ENCODE measurements at places on chromosomes 6 and 20. TPM values are rescaled to one million over a fixed set of nuclear protein-coding genes. Genes with fewer than 3 reads are reported as not detected.

- H3K36me3 ChIP-seq = no peaks in the 10 kb centered on the region
- no peak overlapping the region for H3K4me3 ChIP-seq
- H3K4me1 ChIP-seq = no peaks in the 10 kb centered on the region
- H3K27ac ChIP-seq = no peak overlapping the region
- no peaks in the 10 kb centered on the region for H3K27me3 ChIP-seq
Observed at GRCh38 chr20:11582060-11582459, 335.6 kb upstream of the BTBD3 start.

GRCh38 chr20:47524015-47524784 is 22.5 kb downstream of the NCOA3 start:
- no peak overlapping the region for H3K4me3 ChIP-seq
- H3K27me3 ChIP-seq = no peaks in the 10 kb centered on the region
- H3K27ac ChIP-seq = peak overlapping the region; percentile 18
- DNase-seq = no peak

- H3K4me1 ChIP-seq = no peaks in the 10 kb centered on the region
- H3K4me3 ChIP-seq = no peak overlapping the region
- no peak overlapping the region for H3K27ac ChIP-seq
- no peaks in the 10 kb centered on the region for H3K36me3 ChIP-seq
- peaks cover 94% of the 10 kb centered on the region for H3K27me3 ChIP-seq
Observed at GRCh38 chr20:51189814-51190782, 167.2 kb upstream of the KCNG1 start.

DNA sequence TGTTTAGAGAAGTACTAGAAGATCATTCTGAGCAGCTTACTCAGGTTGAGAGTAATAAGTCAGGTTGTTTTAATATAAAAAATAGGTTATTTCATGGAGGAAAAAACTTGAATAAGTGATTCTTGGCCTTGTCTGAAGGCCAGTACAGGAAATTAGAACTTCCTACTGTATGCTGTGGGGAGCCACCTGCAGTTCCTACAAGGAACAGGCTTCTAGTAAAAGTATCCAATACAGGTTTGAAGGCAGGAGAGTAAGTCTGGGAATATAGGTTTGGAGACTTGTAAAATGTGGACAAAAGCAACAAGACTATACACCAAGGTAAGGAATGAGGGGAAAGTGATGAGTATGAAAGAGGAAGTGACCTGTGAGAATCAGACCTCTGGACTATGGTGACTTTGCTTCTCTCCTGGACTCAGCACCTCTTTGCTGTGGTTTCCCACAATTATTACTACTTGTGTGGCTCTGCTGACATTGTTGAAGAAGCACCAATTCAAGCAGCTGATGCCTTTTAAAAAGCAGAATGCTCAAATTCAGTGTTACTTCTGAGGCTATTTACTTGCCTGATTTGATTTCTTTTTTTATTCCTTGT is 278.6 kb downstream of the TBC1D7 start:
- H3K4me1 ChIP-seq = peaks cover 49% of the 10 kb centered on the region
- no peak overlapping the region for H3K27ac ChIP-seq
- no peaks in the 10 kb centered on the region for H3K27me3 ChIP-seq

GRCh38 chr20:1832634-1833033 is 62.6 kb upstream of the SIRPA start:
- peak overlapping the region; percentile 57 for H3K27ac ChIP-seq
- no peak overlapping the region for H3K4me3 ChIP-seq
- no peak for DNase-seq
- H3K4me1 ChIP-seq = peaks cover 52% of the 10 kb centered on the region
- H3K27me3 ChIP-seq = peaks cover 3% of the 10 kb centered on the region

- no peak for DNase-seq
- H3K36me3 ChIP-seq = no peaks in the 10 kb centered on the region
- no peak overlapping the region for H3K27ac ChIP-seq
- no peak overlapping the region for H3K4me3 ChIP-seq
Observed at GRCh38 chr6:104629826-104630225, 229.9 kb downstream of the HACE1 start.

DNA sequence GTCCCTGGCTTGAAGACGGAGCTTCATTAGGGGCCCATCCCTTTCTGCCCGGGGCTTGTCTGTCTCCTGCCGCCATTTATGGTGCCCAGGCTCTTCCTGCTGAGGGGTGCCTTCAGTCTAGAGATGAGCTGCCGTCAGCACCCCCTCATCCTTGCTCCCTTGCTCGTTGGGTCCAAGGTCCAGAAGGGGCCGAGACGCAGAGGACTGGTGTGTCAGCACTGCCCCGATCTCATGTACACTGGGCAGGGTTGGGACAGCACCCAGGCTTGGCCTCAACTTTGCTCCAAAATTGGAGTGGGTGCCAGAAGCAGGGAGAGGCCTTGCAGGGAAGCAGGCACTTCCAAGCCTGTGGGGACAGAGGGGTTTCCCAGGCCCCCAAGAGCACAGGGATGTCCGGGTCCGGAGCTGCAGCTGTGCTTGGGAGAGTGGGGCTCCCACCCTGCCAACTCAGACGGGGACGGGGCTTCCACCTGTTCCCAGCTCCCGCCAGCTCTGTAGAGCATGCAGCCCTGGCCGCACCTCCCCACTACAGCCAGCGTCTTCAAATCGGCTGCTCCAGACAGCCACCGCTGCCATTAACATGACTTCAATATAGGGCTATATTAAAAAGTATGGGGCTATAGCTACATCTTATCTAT is 488.8 kb downstream of the TENT5A start:
- H3K27me3 ChIP-seq = no peaks in the 10 kb centered on the region
- H3K27ac ChIP-seq = no peak overlapping the region
- H3K4me1 ChIP-seq = no peaks in the 10 kb centered on the region
- H3K4me3 ChIP-seq = no peak overlapping the region
- DNase-seq = no peak
- H3K36me3 ChIP-seq = no peaks in the 10 kb centered on the region

Gene ZNF292
- total RNA-seq = 28.2 TPM

Gene SS18L1
- 9.0 TPM for total RNA-seq

Gene CLPSL2
- total RNA-seq = not detected

Gene PBOV1
- total RNA-seq = not detected

- no peak for DNase-seq
- H3K27ac ChIP-seq = no peak overlapping the region
- H3K36me3 ChIP-seq = peaks cover 45% of the 10 kb centered on the region
- H3K4me3 ChIP-seq = no peak overlapping the region
- H3K4me1 ChIP-seq = no peaks in the 10 kb centered on the region
Observed at GRCh38 chr6:111339294-111339693, 143.7 kb downstream of the REV3L start.

DNA sequence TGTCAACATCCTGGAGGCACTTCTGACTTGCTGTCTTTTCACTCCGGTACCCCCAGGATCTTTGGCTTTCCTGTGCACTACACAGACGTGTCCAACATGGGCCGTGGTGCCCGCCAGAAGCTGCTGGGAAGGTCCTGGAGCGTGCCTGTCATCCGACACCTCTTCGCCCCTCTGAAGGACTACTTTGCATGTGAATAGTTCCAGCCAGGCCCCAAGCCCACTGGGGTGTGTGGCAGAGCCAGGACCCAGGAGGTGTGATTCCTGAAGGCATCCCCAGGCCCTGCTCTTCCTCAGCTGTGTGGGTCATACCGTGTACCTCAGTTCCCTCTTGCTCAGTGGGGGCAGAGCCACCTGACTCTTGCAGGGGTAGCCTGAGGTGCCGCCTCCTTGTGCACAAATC is 12.0 kb upstream of the MAPRE1 start:
- peaks cover 3% of the 10 kb centered on the region for H3K36me3 ChIP-seq
- DNase-seq = no peak
- no peaks in the 10 kb centered on the region for H3K27me3 ChIP-seq
- no peaks in the 10 kb centered on the region for H3K4me1 ChIP-seq
- no peak overlapping the region for H3K27ac ChIP-seq
- no peak overlapping the region for H3K4me3 ChIP-seq

DNA sequence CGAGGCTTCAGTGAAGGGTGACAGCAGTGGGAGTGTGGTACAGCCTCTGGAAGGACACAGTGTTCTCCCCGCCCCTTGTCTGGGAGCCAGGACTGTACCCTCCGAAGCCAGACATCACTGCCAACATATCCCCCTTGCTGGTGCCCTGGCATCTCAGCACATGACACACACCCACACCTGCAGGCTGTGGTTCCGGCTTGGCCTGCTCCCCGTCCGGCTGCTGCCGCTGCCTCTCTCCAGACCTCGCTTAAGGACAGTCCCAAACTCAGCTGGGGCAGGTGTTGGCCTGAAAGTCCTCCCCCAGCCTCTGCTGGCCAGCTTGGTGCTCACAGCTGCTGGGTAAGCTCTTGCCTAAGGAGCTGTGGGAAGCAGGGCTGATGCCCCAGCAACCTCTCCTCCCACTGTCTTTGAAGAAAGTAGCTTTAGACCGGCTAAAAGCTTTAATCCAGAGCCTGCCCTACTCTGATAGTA is 7.0 kb downstream of the EMILIN3 start:
- H3K27ac ChIP-seq = peak overlapping the region; percentile 84
- H3K4me1 ChIP-seq = peaks cover 52% of the 10 kb centered on the region
- H3K27me3 ChIP-seq = peaks cover 5% of the 10 kb centered on the region
- no peak overlapping the region for H3K4me3 ChIP-seq
- peaks cover 33% of the 10 kb centered on the region for H3K36me3 ChIP-seq
- peak; percentile 68 for DNase-seq

Gene TREML2
- total RNA-seq = not detected

- H3K27me3 ChIP-seq = no peaks in the 10 kb centered on the region
- no peaks in the 10 kb centered on the region for H3K36me3 ChIP-seq
- H3K27ac ChIP-seq = peak overlapping the region; percentile 88
- DNase-seq = peak; percentile 40
Observed at GRCh38 chr6:16803294-16804200, 42.3 kb upstream of the ATXN1 start.

DNA sequence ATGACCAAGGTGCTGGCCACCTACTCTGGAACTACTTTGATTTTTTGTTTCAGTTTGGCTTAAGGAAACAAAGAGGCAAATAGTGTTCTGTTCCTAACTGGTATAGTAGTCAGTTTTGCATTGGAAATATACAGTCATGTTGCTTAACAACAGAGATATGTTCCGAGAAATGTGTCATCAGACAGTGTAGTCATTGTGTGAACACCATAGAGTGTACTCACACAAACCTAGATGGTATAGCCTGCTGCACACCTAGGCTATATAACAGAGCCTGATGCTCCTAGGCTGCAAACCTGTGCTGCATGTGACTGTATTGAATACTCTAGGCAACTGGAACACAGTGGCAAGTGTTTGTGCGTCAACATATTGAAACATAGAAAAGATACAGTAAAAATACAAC is 80.4 kb downstream of the ARID1B start:
- H3K4me1 ChIP-seq = peaks cover 98% of the 10 kb centered on the region
- no peak overlapping the region for H3K27ac ChIP-seq
- no peak overlapping the region for H3K4me3 ChIP-seq
- no peak for DNase-seq
- no peaks in the 10 kb centered on the region for H3K27me3 ChIP-seq

DNA sequence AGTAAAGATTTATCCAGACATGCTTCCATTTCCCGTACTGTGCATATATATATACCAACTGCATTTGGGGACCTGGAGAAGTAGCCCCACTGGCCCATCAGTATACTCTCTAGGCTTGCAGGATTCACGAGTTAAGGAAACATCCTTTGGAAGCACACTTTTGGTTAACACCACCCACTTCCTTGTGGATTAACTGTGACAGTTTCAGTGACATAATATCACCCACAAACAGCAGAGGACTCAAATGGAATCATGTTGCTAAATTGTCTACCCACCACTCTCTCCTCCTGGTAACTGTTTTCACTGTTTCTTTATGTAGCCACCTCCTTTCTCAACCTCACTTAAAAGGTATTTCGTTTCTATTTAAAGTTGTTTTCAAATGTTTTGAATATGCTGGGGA is 55.0 kb downstream of the PROKR2 start:
- H3K36me3 ChIP-seq = no peaks in the 10 kb centered on the region
- no peaks in the 10 kb centered on the region for H3K4me1 ChIP-seq
- DNase-seq = no peak
- no peak overlapping the region for H3K4me3 ChIP-seq
- H3K27me3 ChIP-seq = no peaks in the 10 kb centered on the region

DNA sequence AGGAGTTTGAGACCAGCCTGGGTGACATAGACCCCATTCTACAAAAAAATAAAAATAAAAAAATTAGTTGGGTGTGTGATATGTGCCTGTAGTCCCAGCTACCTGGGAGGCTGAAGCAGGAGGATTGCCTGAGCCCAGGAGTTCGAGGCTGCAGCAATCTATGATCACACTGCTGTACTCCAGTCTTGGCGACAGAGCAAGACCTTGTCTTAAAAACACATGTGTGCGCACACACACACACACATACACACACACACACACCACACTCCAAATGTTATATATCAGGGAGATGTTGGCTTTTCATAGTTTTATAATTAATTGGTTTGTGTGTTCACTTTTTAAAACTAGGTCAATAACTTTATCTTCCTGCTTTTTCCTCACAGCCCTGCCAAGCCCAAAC is 110.5 kb downstream of the RTN4IP1 start:
- no peak overlapping the region for H3K4me3 ChIP-seq
- peaks cover 7% of the 10 kb centered on the region for H3K4me1 ChIP-seq
- no peaks in the 10 kb centered on the region for H3K27me3 ChIP-seq
- H3K27ac ChIP-seq = no peak overlapping the region
- no peaks in the 10 kb centered on the region for H3K36me3 ChIP-seq

Gene MRAP2
- total RNA-seq = 0.16 TPM

DNA sequence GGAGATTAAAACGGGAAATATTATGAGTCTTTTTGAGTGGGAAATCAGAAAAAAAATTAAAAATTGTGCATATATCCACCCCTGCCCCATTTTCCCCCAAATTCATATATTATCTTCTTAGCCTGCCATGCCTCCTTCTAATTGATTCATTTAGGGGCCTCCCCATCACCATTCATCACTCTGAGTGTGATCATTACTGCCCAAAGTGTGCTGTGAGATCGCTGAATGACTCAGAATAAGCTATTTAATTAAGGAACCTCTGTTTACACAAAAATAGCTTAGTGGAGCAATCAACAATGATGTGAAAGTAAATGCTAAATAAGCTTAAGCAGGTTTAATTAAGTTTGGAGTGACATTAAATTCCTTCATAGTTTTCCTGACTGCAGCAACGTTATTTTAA is 645.5 kb downstream of the GRIK2 start:
- no peaks in the 10 kb centered on the region for H3K27me3 ChIP-seq
- no peaks in the 10 kb centered on the region for H3K4me1 ChIP-seq
- no peaks in the 10 kb centered on the region for H3K36me3 ChIP-seq

DNA sequence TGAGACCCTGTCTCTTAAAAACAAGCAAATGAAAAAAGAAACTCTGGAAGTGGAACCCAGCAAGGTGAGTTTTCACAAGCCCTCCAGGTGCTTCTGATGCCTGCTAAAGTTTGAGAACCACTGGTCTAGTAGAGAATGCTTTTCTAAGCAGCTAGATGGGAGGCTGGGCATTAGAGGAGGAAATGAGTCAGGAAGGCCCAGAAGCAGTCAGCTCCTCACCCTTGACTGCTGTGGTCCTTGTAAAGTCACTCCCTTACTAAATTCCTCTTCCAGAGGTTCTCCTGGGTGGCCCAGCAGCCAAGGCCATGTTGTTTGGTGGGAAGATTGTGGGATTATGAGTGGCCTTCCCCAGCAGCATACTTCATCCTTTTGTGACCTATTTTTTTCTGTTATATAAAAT is 52.0 kb upstream of the FYN start:
- no peaks in the 10 kb centered on the region for H3K4me1 ChIP-seq
- H3K4me3 ChIP-seq = no peak overlapping the region
- DNase-seq = no peak
- no peak overlapping the region for H3K27ac ChIP-seq
- no peaks in the 10 kb centered on the region for H3K27me3 ChIP-seq

All from left ventricle myocardium inferior (tissue), 1 donor.